NCI-H226 (cell line): ENCODE measurements at places on chromosomes 11 and 22.

DNA sequence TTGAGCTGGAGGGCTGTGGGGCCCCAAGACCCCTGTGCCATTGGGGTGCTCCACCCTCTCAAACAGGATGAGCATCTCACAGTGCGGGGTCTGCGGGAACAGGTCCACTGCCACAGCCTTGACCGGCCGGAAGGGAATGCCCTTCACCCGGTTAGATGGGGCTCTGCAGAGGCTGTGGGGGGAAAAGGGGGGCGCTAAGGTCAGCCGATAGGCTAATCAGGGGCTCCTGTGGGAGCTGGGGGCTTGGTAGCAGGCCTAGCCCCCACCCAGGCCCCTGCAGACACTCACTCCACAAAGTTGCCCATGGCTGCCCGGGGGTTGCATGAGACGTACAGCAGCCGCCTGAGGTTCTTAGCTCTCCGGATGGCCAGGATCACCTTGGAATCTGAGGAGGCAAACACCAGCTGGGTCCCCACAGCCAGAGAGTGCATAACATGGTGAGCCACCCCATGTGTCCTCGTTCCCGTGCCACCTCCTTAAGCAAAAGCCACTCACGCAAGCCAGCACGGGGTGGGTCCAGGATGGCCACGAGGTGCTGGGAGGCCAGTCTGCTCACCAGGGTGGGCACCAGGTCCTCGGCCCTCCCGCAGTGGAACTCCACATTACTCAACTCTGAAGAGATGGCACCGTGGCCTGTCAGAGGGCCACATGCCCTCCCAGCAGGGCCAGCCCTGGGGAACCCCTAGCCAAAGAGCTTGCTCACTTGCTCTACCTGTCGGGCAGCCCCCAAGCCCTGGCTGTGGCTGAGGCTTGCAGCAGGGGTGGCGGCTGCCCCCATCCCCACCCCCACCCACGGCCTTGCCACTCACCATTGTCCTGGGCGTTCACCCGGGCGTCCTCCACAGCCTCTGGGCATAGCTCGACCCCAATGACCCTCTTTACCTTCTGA is 3.0 kb upstream of the RANBP1 start:
- no peak for DNase-seq

DNA sequence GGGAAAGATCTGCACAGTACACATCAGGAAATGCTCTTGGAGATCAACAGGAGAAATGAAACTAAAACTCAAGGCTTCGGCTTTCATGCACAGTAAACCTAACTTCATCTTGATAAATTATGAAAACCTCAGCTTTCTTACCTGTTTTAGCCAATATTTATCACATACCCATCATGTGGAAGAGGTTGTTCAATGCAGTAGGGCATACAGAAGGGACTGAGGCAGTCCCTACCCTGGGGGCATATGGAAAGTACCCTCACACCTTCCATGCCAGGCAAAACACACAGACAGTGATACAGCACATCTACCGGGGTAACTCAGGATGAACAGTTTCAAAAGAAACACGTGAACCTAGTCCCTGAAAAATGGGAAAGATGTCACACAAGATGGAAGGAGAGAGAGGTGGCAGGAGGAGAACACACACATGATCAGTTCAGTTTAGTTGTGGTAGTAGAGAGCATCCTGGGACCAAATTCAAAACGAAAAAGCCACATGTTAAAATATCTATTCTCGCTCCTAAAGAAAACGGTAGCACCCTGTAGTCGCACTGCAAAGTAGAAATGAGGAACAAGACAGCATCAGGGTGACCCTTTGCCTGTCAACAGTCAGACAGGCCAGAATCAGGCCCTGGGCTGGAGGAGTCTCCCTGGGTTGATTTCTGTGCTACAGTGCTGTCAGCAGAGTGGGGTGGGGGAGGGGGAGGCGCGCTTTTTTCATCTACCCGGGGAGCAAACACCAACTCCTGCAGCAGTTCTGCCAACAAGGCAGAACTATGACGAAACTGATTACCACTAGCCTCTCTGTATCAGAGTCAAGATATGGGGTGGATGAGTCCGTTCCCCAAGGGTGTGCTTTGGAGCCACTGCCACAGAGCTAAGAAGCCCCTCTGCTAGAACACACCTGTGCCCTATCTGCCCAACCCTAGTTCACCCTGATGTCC is 1.3 kb downstream of the HIRA start:
- DNase-seq = peak; percentile 29

DNA sequence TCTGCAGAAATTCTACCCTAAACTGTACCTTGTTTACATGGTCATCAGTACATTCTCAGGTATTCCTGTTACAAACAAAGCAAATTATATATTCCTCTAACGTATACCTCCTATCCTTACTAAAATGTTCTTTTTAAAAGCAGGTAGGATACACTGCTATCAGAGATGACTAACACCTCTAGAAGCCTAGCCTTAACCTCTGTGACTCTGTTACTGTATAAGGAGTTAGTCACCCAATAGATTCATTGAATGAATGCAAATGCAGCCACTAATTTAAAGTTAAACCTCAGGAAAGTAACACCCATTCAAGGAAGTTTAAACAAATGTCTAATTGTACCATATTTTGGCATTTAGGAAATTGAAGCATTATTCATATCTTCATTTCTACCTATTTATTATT is 82.2 kb downstream of the FCHSD2 start:
- no peak for DNase-seq

DNA sequence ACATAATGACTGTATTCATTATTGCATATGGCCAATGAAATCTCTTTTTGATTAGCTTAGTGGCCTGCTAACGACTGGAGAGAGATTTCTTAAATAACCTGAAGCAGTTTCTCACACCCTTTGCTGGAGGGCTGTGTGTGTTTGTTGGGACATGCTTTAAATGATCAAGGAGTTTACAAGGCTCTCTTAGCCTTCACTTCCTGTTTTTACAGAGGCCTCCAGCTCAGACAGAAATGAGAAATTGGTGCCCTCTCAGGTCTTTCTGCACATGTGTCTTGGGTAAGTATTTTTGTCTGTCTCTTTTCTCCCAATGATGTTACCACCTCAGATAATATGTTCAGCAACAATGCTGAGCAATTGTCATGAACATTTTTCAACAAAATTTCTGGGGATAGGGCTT is 884.4 kb upstream of the CNTN5 start:
- DNase-seq = no peak

DNA sequence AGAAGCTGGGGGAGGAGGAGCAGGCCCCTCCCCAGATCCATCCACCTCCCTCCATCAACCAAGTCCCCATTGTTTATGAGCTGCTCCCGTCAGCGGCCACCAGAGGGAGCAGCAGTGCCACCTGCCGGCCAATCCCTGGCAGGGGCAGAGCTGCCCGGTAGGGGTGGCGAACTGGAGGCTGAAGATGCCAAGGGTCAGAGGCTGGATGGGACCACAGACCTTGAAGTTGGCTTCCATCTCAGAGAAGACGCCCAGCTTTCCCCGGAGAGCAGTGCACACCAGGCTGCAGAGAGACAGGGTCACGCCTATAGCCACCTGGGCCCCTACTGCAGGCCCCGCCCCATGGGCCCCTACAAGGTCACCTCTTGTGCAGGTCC is 3.6 kb downstream of the FIBP start:
- peak; percentile 59 for DNase-seq

DNA sequence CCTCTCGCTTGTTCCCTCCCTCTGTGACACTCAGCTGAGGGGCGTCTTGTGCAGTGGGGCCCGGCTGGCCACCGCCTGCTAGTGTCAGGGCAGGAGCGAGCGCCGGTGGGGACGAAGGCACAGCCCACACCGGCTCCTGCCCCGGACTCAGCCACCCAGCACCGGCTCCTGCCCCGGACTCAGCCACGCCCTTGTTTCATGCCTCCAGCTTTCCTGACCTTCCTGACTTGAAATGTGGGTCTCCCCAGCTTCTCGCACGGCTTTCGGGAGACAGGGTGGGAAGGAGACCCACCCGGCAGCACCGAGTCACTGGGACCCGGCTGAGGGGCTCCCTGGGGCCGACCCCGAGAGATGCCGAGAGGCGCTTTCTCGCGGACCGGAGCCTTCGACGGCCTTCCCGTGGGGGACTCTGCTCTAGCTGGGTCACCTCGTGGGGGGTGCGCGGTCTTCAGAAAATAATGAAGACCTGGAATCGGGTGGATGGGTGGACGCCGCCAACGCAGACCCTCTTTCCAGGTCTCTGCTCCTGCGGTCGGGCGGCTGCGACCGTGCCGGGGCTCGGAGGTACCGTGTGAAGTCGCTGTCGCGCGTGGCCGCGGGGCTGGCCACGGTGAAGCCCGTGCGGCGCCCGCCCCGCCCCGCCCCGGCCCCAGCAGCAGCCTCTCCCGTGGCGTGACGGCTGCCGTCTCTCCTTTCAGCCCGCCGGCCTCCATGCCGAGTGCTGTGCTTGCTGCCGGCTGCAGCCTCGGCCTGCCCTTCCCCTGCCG is 10.2 kb downstream of the GLB1L2 start:
- no peak for DNase-seq

- no peak for DNase-seq
These were observed 7.8 kb upstream of the TNFRSF13C start for GRCh38 chr22:41934284-41935014.
